ENCODE measurements at places on chromosomes 5 and 9. TPM values are rescaled to one million over a fixed set of nuclear protein-coding genes. Genes with fewer than 3 reads are reported as not detected.

DNA sequence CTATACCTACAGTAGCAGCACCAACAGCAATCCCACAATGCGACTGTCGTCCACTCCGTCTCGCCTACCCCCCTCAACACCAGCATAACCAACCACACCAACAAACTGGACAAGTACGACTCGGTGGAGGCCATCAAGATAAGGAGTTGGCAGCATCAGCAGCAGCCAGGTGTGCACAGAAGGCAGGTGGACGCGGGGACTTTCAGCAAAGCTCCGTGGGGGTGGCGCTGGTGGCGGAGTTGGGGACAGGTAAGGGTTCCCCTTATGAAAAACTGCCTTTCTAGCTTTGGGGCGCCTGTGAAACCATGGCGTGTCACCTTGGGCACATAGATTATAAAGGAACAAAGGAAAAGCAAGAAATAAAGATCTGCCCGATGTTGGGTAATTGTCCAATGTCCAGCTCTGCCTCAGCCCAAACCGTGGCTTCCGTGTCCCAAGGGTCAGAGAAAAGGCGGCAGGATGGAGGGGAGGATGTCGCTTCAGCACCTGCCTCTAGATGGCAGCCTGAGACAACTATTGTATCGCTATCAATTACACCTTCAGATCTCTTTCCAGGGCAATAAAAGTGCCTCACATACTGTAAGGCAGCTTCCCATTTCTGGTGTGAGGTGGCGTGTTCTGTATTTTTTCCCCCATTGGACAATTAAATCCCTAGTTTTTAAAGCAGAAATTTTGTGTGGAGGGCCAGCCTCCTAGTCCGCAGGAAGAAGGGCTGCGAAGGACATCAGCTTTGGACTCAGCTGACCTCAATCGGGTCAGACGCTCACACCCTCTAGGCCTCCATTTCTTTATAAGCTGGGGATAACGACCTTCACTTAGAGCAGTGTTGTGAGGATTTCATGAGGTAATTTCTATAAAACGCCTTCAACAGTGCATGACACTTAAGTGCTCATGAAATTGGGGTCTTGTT, 58.8 kb downstream of the MTRR start:
- H3K36me3 ChIP-seq, result no peaks in the 10 kb centered on the region
- no peak overlapping the region for H3K27ac ChIP-seq
- H3K4me3 ChIP-seq, result no peak overlapping the region
- no peaks in the 10 kb centered on the region for H3K27me3 ChIP-seq
- peak; percentile 79 for DNase-seq

Gene S100Z
- total RNA-seq, result 1.4 TPM

GRCh38 chr9:111857555-111858211, 38.9 kb upstream of the UGCG start:
- no peaks in the 10 kb centered on the region for H3K4me1 ChIP-seq
- H3K27me3 ChIP-seq, result peaks cover 9% of the 10 kb centered on the region
- no peak overlapping the region for H3K27ac ChIP-seq
- no peak overlapping the region for H3K4me3 ChIP-seq

Gene SLC34A1
- total RNA-seq, result not detected

DNA sequence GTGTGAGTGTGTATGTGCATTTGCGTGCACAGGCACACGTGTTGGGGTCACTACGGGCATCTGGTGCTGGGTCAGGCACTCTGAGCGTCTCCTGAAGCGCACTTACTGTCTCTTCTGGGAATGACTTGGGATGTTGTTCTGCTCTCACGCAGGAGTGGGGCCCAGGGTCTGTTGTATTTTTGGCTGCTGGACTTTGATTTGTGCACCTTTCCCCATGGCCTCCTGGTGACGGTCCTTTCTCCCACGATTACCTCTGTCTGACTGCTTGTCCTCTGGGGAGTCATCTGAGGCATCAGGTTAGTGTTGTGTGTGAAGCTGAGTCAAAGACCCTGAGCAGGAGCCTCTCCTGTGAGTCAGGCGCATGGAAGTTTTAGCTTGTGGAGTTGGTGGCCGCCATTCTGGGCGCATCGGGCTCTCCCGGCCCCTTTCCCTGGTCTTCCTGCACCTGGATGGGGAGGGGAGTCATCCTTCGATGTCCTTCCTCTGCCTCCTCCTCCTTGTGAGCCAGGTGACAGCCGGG, 62.1 kb downstream of the RXRA start:
- no peak for DNase-seq
- H3K4me1 ChIP-seq, result peaks cover 25% of the 10 kb centered on the region
- no peak overlapping the region for H3K27ac ChIP-seq
- peaks cover 22% of the 10 kb centered on the region for H3K27me3 ChIP-seq
- H3K4me3 ChIP-seq, result no peak overlapping the region

DNA sequence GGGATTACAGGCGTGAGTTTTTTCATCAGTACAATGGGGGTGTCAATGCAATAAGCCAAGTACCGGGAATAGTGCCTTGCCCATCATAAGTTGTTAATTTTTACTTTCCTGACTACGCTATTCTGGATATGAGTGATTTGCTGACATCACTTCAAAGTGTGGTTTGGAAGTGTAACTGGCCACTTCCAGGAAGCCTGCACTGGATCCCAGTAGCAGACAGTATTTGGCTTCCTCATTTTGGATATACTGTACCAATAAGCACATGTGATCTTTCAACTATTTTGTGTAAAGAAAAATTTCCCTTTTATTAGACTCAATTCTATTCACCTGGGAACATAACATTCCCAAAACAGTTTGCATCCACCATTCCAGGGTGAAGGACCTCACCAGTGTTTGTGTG, 417.7 kb upstream of the KLF4 start:
- H3K36me3 ChIP-seq, result no peaks in the 10 kb centered on the region
- no peak overlapping the region for H3K4me3 ChIP-seq
- DNase-seq, result no peak

DNA sequence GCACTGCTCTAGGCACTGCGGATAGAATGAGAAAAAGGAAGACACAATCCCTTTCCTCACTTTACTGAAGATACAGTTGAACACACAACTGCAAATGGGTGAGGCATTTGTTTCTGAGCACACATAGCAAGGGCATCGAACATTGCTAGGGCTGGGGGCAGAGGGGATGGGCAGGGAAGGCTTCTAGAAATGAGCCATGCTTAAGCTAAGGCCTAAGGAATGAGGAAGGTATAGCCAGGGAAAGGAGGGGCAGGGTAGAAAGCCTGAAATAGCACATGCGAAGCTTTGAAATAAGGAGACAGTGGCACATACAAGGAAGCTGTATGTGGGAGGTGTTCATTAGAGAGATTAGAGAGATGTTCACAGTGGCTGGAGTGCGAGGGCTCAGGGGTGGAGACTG, 92.7 kb downstream of the KIF4B start:
- no peak for DNase-seq
- no peaks in the 10 kb centered on the region for H3K4me1 ChIP-seq
- H3K27me3 ChIP-seq, result no peaks in the 10 kb centered on the region
- H3K4me3 ChIP-seq, result no peak overlapping the region
- no peak overlapping the region for H3K27ac ChIP-seq
- no peaks in the 10 kb centered on the region for H3K36me3 ChIP-seq

DNA sequence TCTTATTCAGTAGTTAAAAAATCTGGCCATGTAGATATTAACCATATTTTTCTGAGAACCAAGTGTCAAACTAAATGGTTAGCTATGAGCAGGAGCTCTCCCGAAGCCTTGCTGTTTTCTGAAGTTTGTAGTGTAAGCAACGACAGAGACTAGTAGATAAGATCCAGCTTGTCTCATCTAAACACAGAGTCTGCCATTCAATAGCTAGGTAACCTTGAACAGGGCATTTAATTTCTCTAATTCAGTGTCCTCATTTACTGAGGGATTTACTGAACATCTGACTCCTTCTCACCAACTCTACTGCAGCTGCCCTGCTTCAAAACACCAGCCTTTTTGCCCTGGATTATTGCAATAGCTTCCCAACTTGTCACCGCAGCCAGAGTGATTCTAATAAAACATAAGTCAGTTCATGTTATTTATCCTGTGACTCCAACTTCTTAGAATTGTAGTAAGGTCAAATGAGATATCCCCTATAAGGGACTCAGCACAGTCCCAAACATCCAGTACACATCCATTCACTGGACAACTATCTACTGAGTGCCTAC, 337.0 kb downstream of the PLK2 start:
- no peaks in the 10 kb centered on the region for H3K4me1 ChIP-seq
- no peak overlapping the region for H3K4me3 ChIP-seq
- no peak for DNase-seq
- no peak overlapping the region for H3K27ac ChIP-seq
- H3K36me3 ChIP-seq, result no peaks in the 10 kb centered on the region

Gene CKMT2
- not detected for total RNA-seq

DNA sequence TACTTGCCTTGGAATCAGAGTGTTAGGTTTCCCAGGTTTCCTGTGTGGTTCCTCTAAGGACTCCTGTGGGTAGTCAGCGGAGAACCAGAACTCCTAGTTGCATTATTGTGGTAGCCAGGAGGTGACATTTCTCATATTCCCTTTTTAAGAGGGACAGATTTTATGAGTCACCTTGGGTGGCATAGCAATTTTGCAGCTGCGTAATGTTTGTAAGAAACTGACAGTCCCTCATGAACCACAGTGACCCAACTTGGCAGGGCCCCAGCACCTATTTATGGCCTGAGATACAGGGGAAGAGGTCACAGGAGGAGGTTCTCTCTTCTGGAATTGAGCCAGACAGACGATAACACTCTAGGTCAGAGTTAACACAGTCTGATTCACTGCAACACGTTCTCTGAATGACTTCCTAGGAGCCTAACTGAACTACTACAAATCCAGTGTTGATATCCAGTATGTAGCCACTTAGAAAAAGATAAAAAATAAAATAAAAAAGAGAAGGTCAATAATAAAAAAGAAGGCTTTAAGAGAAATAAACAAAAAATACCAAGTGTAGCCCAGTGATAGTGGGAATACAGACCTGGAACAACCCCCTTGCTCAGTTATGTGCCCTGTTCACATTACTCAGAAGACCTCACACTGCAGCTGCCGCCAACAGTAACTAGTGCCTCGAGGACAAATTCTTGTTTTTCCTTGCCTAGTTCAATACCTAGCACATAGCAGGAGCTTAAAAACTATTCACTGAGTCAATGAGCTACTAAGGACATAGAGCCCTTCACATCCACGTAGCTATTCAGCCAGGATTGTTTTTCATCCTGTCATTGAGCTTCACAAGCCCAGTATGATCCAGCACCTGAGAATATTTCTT, 50.7 kb upstream of the VLDLR start:
- H3K27me3 ChIP-seq, result peaks cover 2% of the 10 kb centered on the region
- H3K4me3 ChIP-seq, result no peak overlapping the region
- H3K36me3 ChIP-seq, result no peaks in the 10 kb centered on the region
- H3K4me1 ChIP-seq, result no peaks in the 10 kb centered on the region
- H3K27ac ChIP-seq, result no peak overlapping the region

- no peaks in the 10 kb centered on the region for H3K36me3 ChIP-seq
- peaks cover 11% of the 10 kb centered on the region for H3K27me3 ChIP-seq
- no peak overlapping the region for H3K27ac ChIP-seq
- no peak for DNase-seq
These were observed 69.0 kb upstream of the ZSWIM6 start for GRCh38 chr5:61263072-61263471.

- H3K4me3 ChIP-seq, result no peak overlapping the region
- DNase-seq, result no peak
- H3K27me3 ChIP-seq, result peaks cover 36% of the 10 kb centered on the region
- peaks cover 7% of the 10 kb centered on the region for H3K4me1 ChIP-seq
These were observed 2.1 kb downstream of the ZNF608 start for GRCh38 chr5:124744170-124744971.

DNA sequence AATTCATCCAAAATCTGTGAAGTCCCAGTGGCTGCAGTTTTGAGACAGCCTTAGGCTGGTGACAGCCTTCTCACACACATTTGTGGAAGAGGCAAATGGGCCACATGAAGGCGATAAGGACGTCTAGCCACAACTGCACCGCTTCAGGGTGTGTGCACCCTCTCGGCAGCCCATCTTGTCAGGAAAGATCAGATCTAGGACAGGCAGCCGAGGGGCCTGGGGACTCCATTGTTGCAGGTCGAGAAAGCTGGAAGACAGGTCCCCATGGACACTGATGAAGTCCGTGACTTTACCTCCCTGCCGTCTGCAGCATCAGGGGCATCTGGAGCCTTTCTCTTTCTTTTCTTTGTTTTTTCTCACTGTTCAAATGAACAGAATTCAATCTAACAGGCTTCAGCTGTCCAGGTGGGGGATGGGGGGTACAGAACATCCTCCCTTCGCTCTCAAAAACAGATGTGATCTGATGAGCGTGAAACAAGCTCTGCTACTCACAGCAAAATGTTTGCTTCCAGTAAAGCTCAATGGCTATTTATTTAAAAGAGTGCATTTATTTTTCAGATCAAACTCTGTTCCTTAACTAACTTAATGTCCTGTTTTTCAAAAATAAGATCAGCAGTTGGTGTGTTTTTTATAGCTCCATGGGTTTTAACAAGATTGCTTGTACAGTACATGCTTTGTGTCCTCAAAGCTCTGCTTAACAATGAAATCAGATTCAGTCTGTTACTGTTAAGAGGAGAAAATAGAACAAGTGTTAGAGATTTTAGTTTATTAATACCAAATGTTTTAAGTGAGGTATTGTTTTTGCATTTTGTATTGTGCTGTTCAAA, 111.8 kb upstream of the OTULINL start:
- no peaks in the 10 kb centered on the region for H3K4me1 ChIP-seq
- H3K36me3 ChIP-seq, result no peaks in the 10 kb centered on the region
- no peak for DNase-seq
- H3K27me3 ChIP-seq, result peaks cover 14% of the 10 kb centered on the region
- no peak overlapping the region for H3K27ac ChIP-seq

Gene GRM6
- total RNA-seq, result not detected

Gene C5orf58
- total RNA-seq, result not detected

Gene SPATA6L
- total RNA-seq, result not detected

GRCh38 chr5:32182463-32183063, 8.4 kb upstream of the GOLPH3 start:
- no peak overlapping the region for H3K27ac ChIP-seq
- peaks cover 4% of the 10 kb centered on the region for H3K4me1 ChIP-seq
- no peak for DNase-seq
- H3K27me3 ChIP-seq, result no peaks in the 10 kb centered on the region

DNA sequence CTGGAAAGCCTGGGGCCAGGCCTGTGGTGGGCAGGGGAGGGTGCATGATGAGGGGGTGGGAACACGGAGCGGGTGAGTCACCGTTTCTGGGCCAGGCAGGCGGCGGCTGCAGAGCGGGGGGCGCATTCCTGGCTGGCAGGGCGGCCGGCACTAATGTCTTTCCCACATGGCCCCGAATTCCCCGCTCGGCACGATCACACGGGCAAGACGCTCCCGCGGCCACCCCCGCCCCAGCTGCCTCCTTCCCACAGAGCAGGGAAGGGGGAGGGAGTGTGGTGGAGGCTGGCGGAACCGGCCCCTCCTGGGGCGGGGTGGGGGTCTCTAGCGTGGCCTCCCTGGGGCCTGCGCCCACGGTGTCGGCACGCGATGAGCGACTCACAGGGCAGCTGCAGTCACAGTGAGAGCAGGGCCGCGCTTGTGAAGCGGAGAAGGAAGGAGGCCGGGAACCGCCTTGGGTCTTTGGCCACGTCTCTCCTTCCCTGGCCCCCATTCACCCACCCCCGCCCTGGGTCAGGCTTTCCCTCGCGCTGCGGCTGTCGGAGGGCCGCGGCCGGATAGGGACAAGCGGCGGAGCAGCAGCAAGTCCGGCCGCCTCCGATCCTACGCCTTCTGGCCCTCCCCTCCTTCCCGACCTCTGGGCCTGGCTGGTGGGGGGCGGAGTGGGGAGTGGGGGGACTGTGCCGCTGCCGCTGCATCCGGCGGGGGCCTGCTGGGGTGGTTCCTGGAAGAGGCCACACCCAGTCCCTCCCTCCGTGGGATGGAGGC, 48.9 kb downstream of the CXXC5 start:
- H3K27me3 ChIP-seq, result peaks cover 35% of the 10 kb centered on the region
- DNase-seq, result peak; percentile 73
- H3K4me3 ChIP-seq, result peak overlapping the region; percentile 56
- no peak overlapping the region for H3K27ac ChIP-seq

Measured in activated CD4-positive, alpha-beta T cell treated with anti-CD3 and anti-CD28 coated beads, Interleukin-2, amount 10 ng/mL, durations not matched to agents 24 days and 14 days (primary cell).